ENCODE measurements at places on chromosomes 1 and 21.

- DNase-seq, result no peak
These were observed 63.6 kb downstream of the UBE2U start for GRCh38 chr1:64266991-64267390.

DNA sequence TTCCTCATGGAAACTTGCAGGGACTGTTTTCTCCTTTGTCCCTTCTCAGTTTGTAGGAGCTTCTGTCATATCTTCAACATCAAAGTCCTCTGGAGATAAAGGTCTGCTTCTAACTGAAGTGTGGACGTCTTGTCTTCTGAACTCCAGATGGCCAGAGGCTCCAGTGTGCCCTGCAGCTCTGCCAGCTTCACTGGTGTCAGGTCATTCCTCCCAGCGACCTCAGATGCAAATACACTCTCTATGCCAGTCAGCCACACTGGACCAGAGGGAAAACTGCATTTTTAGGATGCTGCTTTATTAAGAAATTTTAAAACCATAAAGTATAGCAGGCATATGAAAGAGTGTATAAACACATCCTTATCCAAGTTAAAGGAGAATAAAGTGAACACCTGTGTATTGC, 78.5 kb upstream of the ADAR start:
- no peak for DNase-seq

DNA sequence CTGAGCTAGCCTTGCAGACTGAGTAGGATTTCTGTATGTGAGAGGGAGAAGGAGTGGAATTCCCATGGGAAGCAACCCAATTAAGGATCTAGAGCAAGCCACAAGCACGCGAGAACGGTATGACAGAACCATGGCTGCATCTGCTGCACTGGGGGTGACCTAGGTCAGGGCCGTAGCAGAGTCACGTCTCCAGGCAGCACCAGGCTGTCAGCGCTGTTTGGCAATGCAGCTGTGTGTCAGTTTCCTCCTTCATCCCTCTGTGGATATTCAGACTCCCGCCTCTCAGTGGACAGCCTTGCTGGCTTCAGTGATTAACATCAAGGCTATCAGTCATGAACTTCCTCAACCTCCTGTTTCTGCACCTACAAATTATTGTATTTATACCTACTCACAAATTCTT, 118.1 kb upstream of the PPP2R5A start:
- no peak for DNase-seq

DNA sequence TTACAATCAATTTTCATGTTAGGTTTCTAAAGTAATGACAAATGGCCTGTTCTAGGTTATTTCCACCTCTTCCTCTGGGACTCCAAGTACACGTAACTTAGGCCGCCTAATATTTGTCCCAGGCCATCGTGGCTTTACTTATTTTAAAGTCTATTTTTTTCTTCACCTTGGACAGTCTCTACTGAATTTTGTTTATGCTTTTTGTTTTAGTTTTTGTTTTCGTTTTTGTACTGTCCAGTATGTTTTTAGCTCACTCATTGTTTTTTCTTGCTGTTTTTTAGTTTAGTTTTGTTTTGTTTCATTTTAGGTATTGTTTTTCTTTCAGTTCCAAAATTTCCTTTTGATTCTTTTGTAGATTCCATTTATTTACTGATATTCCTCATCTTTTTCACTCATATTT, 187.7 kb upstream of the RNPC3 start:
- DNase-seq, result no peak

- DNase-seq, result no peak
These were observed 44.2 kb upstream of the ARHGAP29 start for GRCh38 chr1:94281361-94282142.

DNA sequence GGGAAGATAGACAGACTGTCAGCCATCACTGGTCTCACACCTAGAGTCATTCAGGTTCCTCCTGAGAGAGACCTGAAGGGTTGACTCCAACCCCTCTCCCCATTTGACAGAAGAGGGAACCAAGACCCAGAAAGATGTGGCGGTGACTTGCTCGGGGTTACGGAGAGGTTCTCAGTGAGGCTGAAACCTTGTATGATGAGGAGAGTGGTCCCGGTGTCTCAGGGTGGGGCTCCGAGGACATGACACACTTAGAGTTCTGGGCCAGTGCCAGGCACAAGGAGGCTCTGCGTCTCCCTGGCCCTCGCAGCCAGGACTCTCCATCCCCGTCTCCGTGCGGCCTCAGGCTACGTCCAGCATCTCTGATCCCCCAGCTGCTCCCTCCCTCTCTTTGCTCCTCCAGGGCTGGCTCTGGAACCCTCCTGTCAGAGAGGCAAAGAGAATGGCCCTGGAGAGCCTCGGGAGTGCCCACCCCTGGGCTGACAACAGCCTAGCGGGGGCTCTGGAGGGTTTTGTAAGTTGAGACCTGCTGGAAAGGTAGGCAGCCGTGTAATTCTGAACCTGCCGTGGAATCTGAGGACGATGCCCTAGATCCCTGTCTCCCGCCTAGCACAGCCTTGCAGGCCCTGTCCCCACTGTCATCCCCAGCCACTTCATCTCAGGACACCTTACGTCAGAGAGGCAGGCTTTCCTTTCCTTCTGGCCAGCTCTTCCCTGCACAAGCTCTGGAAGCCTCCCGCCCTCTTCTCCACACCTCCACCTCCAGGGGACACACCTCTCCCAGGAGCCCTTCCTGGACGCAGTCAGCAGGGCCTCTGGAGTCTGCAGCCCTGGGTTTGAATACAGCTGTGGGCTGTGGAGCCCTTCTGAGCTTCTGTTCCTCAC, 4.1 kb downstream of the EFHD2 start:
- no peak for DNase-seq

DNA sequence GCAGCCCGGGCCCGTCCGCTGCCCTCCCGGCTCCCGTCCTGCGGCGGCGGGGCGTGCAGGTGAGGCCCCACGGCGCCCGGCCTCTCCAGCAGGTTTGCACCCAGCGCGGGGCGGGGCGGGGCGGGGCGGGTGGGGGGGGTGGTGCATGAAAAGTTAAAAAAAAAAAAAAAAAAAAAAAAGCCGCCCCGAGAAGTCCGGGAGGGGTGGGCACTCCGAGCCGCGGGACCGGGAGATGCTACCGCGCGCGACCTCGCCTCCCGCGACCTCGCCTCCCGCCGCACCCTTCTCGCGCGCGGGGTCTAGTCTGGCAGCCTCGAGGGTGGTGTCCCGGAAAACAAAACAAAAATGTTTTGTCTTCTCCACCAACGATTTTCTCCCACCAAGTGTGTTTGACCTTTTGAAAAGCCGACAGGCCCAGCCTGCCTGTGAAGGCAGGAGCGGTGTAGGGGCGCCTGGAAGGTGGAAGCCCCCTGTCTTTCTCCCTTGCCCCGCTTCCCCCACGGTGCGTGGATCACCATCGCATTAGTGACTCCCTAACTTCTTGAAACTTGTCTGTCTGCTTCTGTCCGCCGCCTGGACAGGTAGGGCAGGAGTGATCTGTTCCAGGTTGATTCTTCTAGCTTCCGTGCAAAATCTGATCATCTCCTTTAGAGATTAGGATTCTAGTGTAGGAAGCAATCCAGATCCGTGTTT, 569 bp downstream of the RCAN3 start:
- DNase-seq, result no peak

GRCh38 chr1:163604896-163605295, 283.1 kb downstream of the NUF2 start:
- no peak for DNase-seq

DNA sequence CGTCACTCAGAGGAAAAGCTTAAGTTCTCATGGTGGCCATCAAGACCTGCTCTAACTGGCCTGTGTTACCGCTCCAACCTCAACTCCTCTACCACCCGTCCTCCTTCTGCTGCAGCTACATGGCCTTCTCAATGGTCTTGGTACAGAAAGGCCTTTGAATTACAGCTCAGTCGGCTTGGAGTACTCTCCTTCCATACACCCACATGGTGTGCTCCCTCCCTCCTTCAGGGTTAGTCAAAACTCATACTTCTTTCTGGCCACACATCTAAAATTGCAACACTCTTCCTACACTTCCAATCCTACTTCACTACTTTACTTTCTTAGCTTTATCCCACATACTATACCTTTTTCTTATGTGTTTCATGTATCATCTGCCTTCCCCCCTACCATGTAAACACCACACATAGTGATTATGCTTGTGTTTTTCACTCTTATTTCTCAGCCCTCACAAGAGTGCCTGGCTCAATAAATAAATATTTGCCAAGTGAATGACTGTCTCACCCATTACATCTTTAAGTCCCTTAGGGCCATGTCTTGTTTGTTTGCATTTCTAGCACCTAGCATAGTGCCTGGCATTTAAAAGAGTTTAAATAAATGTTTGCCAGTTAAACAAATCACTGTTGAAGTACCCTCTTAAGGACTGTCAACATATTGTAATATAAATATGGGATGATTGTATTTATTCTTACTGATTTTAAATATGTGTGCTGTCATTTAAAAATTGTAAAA, 37.6 kb upstream of the HMCN1 start:
- DNase-seq, result no peak

GRCh38 chr1:192441492-192441891, 124.7 kb downstream of the RGS21 start:
- DNase-seq, result no peak

DNA sequence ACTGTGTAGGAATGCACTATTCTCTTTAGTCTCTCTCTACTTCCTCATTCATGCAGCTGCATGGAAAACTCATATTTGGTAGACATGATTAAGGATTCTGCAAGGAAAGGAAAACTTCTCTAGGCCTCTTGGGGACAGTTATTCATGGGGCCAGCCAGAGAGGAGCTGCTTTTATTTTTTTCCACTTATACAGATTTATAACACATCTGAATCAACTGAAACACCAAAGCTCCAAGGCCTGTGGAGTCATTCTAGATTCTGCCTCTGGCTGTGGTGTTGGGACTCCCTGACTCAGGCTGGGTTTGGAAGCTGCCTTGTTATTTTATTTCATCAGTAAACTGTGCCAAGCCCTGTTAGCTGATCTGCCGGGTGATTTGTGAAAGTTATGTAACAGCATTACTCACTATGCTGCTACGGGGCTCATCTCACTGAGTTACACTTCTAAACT, 83.9 kb upstream of the EDEM3 start:
- no peak for DNase-seq

DNA sequence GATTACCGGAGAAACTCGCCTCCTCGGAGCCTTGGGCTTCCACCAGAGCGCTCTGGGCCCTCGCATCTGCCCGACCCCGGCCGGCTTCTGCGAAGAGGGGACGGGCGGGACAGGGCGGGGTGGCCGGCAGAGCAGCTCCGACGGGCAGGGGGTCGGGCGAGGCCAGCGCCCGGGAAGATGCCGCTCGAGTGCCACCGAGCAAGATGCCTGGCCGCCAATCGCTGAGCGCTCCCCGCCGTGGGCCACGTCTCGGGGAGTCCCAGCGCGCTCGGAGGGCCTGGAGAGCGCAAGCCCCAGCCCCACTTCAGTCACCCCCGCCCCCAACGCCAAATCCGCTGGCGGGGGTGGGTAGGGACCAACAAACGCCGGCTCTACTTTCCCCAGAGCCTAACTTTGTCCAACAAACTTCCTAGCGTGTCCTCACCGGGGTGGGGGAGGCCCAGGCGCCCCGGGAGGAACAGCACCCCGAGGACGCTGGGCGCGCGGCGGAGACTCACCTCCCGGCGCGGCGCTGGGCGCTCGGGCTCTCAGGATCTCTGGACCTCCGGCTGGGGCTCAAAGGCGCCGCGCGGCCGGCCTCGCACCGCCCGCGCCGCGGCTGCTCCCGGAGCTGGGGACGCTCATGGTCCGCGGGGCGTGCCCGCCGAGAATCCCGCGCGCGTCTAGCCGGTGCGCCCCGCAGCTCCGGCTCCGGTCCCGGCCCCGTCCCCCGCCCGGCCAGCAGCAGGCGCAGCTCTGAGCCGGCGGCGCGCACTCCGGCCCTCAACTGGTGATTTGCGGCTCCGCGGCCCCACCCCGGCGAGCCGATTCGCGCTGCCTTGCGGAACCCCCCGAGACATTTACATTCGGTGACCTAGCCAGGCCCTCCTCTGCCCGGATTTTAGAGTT, at the start of gene BCAR3:
BCAR3 (minus strand) TSS at position 737 of the 888 bp plus-strand sequence. CDS start 6,907 bp downstream, outside the sequence.
- no peak for DNase-seq

DNA sequence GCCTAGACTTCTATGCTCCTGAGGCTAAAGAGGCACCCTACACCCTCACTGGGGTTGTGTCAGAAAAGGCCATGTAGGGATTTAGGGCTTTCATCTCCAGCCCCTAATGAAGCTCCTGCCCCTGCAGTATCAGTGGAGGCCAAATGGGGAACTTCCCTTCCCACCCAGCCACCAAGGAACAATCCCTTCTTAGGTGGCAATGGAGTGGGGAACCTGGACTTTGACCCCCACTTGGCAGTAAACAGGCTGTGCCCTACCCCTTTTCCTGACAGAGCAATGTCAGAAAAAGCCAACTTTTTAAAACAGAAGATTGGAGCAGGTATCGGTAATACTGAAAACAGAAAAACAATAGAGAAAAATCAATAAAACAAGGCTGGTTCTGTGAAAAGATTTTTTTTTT, 35.5 kb upstream of the SLC19A2 start:
- no peak for DNase-seq

GRCh38 chr1:19720973-19721372, 56.3 kb downstream of the HTR6 start:
- DNase-seq, result no peak

GRCh38 chr1:56287721-56288120, 291.6 kb downstream of the PLPP3 start:
- DNase-seq, result no peak

DNA sequence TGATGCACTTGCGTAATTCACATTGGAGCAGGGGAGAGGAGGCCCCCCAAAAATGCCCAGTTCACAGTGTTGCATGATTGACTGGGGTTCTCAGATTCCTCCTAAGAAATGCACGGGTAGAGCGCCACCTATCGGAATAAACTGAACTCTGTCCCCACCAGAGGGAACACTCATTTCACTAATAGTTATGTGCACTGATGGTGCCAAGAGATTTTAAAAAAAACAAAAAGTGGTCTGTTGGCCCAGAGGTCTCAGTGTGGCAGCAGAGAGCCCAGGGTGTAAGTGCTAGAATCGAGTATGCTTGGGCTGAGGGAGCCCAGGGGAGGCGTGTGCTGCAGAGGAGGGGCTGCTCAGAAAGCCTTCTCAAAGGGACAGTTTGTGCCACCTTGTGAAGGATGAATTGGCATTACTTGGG, 6.9 kb downstream of the PINK1 start:
- no peak for DNase-seq

GRCh38 chr1:11061652-11062365, 2.0 kb upstream of the SRM start:
- DNase-seq, result no peak

DNA sequence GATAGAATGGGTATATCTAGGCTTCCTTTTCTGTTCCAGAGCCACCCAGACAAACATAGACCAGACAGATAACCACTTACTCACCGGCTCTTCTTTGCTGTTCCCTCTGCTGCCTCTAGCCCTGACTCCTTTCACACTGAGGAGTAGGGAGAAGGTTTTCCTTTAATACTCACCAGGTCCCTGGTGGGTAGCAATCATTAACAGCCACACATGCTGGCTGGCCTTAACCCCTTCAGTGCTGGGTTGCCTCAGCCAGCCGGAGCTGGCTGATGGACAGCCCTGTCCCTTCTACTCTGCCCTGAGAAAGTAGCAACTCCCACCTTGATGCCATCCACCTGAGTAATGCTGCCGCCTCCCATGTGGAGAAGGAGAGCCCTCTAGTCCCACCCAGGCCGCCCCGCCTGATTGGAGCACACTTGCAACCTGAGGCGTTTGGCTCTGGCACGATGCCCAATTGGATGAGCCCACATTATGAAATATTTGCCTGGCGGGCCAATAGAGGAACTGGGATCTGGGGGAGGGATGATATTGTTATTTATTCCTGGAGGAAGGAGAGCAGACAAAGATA, 71.6 kb downstream of the PLEKHA6 start:
- no peak for DNase-seq

- no peak for DNase-seq
These were observed 93.9 kb downstream of the ADCY10 start for GRCh38 chr1:167819849-167820683.

- no peak for DNase-seq
These were observed 8.0 kb downstream of the TIE1 start for GRCh38 chr1:43308635-43309404.
